ENCODE measurements at places on chromosomes 2 and 18.

- DNase-seq, result no peak
Observed at GRCh38 chr2:47737-48136, 1.4 kb upstream of the FAM110C start.

GRCh38 chr2:147595200-147595599, 249.6 kb upstream of the ACVR2A start:
- no peak for DNase-seq

GRCh38 chr2:12338946-12339697, 377.6 kb upstream of the TRIB2 start:
- no peak for DNase-seq

DNA sequence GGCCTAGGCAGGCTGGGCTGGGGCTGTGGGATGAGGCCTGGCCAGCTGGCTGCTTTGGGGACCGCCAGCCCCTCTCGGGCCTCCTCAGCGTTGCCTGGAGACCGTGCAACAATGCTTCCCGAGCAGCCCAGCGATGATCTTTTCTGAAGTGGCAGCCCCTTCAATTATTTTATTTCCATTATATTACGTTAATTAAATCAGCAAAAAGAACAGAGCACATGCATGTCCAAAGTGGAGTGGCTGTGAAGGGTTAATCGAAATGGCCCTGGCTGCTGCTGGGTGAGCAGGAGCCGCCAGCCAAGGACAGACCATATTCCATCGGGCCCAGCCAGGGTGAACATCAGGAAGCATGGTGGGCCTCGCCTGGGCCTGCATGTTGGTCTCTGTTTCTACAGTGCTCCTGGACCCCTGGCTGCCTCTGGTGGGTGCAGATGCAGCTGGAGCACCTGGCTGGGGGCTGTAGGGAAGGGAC, 245.5 kb downstream of the MYCN start:
- DNase-seq, result no peak

DNA sequence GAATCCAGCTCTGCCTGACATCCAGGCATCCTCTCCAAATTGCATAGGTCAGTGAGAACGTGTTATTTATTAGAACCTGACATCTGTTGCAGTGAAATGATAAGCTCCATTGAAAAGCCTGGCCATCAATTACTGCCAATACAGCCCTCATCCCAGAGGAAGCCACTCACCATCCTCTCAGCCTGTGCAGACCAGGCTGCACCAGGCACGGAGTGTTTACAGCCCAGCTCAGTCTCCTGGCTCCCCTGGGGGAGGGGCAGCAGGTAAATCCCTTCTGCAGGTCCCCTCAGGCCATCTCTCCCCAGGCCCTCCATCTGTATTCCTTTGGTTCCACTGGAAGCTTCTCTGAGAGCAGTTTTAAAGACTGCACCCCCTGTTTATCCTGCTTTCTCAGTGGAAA, 82.6 kb upstream of the FOSL2 start:
- DNase-seq, result no peak

DNA sequence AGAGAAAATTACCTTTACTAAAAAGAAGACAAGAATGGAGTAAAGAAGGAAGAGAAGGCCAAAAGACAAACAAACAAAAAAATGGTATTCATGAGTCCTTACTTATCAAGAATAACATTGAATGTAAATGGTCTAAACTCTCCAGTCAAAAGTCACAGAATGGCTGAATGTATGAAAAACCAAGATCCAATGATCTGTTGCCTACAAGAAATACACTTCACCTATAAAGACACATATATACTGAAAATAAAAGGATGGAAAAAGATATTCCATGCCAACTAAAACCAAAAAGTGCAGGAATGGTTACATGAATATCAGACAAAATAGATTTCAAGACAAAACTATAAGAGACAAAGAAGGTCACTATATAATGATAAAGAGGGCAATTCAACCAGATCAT, 65.0 kb upstream of the ASXL3 start:
- DNase-seq, result no peak

DNA sequence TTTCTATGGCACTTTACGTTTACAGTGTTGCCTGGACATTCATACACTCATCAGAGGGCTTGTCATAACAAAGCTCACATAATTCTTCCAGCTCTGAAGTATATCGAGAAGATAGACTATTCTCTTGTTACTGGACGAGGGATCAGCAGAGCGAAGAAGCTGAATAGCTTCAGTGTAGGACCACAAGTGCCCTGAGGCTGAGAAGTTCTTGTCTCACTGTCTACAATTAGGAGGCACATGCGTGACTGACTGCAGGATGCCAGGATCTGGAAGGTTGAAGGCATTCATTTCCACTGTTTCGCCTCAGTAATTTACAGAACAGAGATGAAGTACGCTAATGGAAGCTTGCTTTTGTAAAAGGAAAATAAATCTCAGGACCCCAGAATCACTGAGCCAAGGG, 9.6 kb downstream of the SH3YL1 start:
- DNase-seq, result no peak

GRCh38 chr18:69686861-69687260, 260.8 kb downstream of the CD226 start:
- DNase-seq, result no peak

DNA sequence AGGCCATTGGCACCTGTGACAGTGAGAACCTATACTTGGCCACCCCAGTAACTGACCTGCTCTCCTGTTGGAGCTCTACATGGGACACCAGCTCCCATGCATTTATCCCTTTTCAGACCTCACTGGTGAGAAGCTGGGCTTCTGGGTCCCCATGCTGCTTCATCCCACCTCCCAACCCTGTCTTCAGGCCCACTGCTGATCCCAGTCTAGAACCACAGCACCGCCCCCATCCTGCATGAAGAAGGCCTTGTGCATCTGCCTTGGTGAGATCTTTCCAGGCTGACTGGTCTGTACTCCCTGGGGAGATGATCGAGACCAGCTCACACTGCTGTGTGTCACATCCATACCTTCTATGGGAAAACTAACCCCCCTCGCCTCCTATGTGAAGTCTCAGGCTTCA, 22.7 kb downstream of the TTC32 start:
- DNase-seq, result no peak

- DNase-seq, result no peak
Observed at GRCh38 chr2:230166557-230167170, 53.1 kb downstream of the SP110 start.

- no peak for DNase-seq
Observed at GRCh38 chr2:22442051-22442450, 942.9 kb upstream of the KLHL29 start.

DNA sequence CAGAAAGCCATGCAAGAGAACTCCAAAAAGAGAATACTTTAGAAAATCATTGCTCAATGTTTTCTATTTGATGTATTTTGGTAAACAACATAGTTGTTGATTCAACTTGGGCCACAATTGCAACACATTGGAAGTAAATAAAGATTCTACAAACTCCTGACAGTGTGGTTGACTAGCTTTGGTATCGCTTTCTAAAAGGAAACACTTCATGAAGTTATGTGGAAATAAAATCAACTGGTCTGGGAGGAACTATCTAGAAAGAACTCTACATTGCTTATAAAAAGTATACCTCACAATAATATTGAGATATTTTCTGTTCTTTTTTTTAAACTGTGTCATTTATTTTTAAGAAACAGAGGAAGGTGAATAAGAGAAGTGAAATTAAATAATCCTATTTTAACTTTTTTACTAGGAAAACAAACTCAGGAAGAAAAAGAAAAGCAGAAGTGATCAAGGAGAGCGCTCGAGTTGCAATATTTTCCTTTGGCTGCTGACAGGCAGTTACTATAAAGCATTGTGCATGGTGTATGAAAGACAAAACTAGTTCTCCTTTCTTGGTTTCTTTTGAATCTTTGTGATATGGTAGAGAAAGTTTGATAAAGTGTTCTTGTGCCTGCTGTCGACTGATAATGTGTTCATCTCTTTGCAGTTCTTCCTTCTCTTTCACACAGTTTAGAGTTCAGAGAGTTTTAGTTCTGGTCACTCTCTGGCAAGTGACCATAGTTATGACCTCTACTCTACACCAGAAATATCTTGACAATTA, 3.0 kb downstream of the DHRS9 start:
- DNase-seq, result no peak

DNA sequence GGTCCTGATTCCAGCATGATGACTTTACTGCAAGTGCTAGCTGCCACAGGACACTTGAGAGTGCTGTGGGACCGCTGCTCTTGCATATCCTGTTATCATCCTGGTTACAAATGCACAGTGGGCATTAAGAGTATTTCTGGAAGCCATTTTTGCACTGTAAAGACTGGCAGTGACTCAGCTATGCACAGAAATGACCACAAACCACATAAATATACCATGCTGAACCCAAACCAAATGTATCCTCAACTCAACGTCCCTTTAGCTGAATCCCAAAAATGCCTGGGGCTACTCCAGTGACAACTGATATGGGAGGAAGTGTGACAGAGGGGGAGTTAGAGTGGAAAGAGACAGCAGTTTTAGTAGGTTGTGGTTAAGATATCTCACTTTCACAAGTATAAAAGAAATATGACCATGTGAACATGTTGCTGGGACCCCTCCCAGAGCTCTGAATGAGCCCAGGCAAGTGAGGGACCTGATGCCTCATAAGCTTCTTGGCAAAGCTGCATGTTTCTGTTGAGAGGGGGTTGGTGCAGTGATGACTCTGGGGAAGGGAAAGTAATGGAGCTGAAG, 37.3 kb downstream of the RHBDD1 start:
- DNase-seq, result no peak

DNA sequence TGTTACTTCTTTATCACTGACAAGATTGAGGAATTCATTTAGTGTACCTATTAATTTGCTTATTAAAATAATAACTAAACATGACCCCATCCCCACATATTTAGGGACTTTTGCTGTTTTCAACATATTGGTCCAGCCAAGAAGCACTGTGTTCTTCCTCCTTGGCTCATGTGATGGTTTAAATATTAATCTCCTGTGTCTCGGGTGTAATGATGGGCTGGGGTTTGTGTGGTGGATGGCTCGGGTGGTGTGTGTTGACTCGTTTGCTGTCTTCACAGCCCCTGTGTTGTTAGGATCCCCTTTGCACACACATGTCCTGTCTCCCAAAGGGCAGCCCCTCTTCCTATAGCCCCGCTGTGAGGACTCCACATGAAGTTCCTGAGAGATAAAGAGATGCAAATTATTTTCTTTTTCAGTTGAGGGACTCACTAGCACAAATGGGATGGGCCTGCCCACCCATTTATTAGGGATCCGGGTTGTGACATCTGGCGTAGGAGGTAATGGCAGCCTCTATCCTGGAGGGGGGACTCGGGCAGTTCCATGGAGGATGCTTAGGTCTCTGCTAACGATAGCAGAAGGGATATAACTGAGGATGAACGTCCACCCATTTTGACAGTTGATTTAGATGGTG, 53.4 kb downstream of the FHOD3 start:
- no peak for DNase-seq

DNA sequence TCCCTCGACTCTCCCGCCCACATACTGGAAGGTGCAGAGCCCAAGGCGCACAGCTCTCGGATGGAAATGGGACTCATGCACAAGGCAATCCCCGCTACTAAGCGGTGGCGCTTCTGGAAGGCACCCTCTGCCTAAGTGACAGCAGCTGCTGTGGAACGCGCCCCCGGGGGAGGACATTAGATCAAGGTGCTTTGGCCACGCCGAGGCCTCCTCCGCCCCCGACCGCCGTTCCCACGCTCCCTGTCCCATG, 202 bp downstream of the MCEE start:
- DNase-seq, result no peak

DNA sequence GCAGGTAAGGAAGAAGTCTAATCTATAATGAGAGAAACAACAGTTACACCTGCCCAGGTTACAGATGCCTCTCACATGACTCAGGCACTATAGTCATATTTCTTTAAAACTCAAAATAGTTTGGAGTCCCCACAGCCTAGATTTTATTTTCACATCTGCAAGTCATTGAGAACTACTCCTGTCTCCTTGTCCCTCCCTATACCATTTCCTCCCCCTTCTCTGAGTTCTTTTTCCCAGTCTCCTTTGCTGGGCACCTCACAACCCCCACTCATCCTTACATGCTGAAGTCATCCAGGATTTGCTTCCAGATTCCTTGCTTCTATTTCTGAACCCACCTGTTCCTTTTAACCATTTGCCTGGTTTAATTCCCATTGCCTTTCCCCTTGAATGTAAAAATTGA, 73.1 kb upstream of the KCNE4 start:
- no peak for DNase-seq

GRCh38 chr2:221109552-221109951, 462.6 kb downstream of the EPHA4 start:
- DNase-seq, result no peak

- no peak for DNase-seq
Observed at GRCh38 chr2:95026471-95027368, 1.2 kb downstream of the MAL start.

DNA sequence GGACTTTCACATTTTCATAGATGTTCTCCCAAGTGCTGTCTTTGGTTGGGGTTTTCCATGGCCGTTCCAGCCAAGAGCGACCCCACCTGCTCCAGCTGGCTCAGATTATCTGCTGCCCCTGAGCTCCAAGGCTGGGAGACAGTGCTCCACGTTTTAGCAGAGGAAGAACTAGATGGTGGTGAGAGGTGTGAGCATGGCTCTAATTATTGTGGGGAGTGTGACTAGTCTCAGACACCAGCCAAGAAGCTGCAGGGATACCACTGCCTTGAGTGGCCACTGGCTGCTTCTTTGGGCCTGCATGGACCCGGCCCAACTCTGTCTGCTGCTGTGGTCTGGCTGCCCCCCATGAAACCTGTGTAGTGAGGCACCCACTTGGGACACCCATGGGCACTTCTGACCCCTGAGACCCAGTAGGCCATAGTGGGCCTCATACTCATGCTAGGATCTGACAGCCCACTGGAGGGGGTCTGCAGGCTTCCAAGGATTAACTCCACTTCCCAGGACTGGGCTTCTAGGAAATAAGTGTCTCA, 2.8 kb upstream of the NCL start:
- no peak for DNase-seq

DNA sequence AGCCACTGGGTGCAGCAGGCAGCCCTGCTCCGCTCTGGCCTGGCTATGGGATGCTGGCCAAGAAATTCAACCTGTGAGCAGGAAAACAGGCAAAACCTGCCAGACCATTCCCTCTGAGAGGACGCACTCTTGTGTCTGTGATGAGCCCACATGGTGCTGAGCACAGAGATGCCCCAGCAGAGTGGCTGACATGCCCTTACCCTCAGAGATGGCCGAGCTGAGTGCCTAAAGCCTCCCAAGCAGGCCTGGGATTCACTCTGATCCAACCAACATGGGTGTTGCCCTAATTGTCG, 34.3 kb upstream of the TAF1B start:
- DNase-seq, result no peak

All from left cardiac atrium (tissue), 4 donors.